ENCODE measurements at places on chromosomes 1 and 21.

DNA sequence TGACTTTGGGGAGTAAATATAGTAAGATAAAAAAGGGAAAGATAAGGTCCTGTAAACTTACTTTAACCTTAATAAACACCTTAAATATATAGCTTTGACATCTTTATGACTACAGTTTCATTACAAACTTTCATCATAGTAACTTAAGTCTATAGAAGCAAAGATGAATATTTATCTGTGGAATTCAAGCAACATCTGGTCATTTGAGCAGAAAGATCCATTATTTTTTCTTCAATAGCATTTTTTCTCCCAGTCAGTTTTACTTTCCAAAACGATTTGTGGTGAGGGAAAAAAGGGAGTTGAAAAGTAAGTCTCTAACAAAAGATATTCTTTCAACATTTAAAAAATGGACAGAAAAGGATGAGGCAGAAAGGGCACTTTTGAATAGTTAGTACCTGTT lies 69.0 kb downstream of the HMCN1 start:
- no peak for DNase-seq

- no peak for DNase-seq
Measured at GRCh38 chr21:45388011-45388521, 16.9 kb upstream of the COL18A1 start.

GRCh38 chr1:8113262-8114220 lies 87.4 kb upstream of the ERRFI1 start:
- DNase-seq = no peak

DNA sequence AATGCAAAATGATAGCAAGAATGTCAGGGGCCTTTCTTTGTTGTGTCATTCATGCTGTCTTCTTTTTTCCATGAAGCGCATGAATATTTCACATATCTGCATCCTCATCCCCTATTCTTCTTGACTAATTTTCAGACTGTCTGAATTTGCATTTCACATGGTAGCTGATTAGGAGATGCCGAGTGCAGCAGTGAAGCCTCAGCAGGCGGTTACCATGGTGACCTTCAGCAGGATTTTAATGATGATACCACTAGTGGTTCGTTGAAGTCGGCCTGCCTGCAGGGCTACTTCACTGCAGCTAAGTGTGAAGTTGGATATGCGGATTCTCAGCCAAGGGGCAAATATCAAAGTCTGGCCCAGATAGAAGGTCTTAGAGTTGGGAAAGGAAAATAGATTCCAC lies 141.8 kb downstream of the NEK7 start:
- DNase-seq = no peak

DNA sequence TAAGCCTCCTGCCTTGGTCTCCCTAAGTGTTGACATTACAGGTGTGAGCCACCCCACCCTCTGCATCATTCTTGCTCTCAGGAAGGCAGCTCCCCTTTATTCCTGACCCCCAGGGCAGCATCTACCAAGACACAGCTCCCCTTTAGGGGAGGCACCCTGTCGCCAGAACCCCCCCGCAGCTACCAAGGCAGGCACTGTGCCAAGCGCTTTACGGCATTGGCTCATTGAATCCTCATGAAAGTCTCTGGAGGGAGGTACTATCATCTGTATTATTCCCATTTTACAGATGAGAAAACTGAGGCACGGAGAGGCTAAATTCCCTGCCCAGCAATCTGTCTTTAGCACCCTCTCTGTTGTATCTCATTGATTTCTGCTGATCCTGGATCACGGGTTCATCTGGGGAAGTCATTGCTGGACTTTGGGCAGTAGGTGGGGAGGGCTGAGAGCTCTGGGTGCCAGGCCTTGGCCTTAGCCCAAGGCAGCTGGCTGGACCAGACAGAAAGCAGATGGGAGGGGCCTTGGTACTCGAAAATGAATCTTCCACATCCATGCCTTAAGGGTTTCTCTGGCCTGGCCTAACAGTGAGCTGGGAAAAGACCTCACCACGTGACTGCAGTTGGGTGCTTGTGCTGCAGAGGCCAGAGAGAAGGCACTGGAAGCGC lies 5.9 kb downstream of the PLOD1 start:
- no peak for DNase-seq

GRCh38 chr1:243568793-243569192 lies 281.2 kb downstream of the AKT3 start:
- no peak for DNase-seq

GRCh38 chr1:203167026-203167912 lies 8.4 kb downstream of the MYBPH start:
- DNase-seq = no peak

DNA sequence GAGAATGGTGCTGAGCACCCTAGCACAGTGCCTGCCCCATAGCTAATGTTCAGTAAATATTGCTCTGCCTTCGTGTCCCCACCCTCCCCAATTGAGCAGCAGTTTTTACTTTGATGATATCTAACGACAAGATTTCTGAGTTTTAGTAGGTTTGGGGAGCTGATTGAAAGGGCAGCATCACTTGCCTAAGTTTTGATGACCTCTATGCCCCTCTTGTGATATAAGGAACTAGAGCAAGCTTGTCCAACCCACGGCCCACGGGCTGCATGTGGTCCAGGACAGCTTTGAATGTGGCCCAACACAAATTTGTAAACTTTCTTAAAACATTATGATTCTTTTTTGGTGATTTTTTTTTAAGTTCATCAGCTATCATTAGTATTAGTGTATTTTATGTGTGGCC lies 1.6 kb downstream of the CNIH4 start:
- no peak for DNase-seq

- no peak for DNase-seq
Measured at GRCh38 chr1:94627771-94628498, 86.4 kb upstream of the F3 start.

- DNase-seq = peak; percentile 69
Measured at GRCh38 chr1:109687641-109688499, at the start of gene GSTM1. Gene GSTM1, plus strand, starts transcription at chr1:109687817. Its CDS starts 57 bp downstream, at chr1:109687874.

DNA sequence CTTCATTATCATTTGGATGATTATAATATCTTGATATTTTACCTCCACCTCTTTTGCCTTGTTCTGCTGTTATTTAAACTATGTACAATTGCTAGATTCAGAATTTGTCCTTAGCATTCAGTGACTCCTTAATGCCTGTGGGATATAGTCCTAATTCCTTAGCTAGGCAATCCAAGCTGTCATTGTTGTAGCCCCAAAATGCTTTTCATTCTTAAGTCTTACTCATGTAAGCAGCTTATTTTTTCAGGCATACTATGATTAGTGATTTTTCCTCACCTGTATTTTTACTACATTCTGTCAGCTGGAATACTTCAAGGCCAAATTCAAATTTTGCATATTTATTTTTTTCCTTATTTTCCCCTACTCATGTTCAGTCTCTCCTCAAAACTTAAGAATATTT lies 13.4 kb downstream of the PKN2 start:
- DNase-seq = no peak

GRCh38 chr1:43418858-43419257 lies 29.2 kb downstream of the SZT2 start:
- no peak for DNase-seq

- no peak for DNase-seq
Measured at GRCh38 chr1:173149887-173150286, 57.2 kb downstream of the TNFSF4 start.

GRCh38 chr1:26291939-26292338 lies 12.1 kb downstream of the SH3BGRL3 start:
- no peak for DNase-seq

DNA sequence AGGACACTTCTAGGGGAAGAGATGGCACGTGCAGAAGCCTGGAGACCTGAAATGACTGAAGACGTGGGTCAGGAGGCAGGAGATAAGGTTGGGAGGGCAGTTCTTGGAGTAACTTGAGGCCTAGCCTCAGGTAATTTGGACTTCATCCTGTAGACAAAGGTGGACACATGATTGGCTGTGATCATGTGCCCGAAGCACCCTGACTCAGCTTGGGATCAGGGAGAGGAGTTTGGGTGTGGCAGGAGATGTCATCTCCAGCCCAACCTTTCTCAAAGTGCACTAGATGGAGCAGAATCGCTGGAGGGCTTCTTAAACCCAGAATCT lies 1.5 kb downstream of the SLC66A1 start:
- DNase-seq = no peak

- DNase-seq = peak; percentile 86
Measured at GRCh38 chr1:23559136-23559984, at the start of gene ID3. Gene ID3, minus strand, starts transcription at chr1:23559501. Its CDS starts 75 bp downstream, at chr1:23559426.

DNA sequence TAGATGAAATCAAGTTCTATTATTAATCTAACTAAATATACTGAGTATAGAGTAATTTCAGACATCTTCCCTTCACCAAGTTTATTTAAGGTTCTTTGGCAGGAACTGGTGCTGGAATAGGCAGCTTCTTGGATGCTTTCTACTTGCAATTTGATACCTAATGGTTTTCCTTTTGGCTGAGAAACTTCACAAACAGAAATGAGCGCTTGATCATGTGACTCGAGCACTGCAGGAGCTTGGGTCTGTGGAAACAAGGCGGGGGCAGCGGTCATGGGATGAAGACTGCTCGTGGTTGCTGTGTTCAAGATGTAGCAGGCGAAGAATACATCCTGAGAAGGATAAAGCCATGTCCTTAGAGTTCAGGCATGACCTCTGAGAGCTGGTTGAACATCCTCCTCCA lies 136.8 kb downstream of the PTPRC start:
- DNase-seq = no peak

- no peak for DNase-seq
Measured at GRCh38 chr1:209388358-209388757, 195.2 kb upstream of the CAMK1G start.
